ENCODE measurements at places on chromosomes 3 and 15.

DNA sequence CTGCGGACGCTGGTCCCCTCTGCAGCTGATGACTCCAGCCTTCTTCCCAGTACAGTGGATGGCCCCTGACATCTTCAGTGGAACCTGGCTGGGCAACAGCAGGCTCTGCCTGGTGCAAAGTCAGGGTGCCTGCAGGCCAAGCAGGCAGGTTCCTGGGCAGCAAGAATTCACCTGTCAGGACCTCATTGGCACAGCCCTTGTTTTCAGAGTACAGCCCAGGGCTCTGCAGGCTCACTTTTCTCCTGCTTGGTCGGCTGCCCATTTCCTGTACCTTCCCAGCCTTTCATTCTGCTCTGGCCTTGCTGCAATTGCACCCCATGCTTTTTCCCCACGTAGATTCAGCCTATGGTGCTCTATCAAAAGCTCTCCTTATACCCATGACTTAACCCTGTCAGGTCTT lies 56.0 kb downstream of the LRTM1 start:
- DNase-seq: no peak

DNA sequence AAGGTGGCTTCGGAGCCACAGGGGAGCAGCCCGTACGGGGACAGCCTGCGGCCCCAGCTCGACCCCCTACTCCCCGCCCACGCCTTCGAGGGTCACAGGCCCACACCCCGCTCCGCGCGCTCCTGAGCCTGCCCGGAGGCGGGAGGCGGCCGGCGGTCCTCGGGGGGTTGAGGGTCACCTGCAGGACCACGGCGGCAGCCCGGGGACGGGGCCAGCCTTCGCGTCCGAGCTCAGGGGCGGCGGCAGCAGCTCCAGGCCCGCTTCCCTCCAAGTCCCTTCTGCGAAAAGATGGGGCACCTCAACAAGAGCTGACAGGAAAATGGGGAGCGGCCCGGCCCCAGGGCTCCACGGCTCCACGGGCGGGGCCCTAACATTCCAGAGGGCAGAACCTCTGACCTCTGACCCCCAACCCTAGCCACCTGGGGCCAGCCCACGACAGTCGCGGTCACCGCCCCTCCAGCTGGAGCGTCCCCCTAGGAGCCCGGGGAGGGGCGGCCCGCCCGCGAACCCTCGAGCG lies 428 bp downstream of the LYSMD4 start:
- DNase-seq: no peak

- DNase-seq: no peak
Observed at GRCh38 chr3:109392293-109392692, 54.9 kb upstream of the DPPA4 start.

GRCh38 chr3:175186511-175186910 lies 327.4 kb downstream of the NAALADL2 start:
- DNase-seq: no peak

DNA sequence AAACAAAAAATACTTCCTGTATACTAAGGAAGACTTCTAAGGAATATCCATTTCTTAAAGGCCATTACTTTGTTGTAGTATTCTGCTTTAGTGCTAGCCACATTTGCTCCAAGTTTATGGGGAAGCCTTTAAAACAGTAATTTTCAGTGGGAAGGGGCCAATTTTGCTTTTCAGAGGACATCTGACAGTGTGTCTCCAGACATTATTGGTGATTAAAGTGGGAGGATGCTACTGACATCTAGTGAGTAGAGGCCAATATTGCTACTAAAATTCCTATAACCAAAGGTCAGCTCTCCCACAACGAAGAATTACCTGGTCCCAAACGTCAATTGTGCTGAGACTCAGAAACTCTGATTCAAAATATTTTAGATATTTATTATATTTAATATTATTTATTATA lies 24.8 kb downstream of the SLC28A2 start:
- no peak for DNase-seq

DNA sequence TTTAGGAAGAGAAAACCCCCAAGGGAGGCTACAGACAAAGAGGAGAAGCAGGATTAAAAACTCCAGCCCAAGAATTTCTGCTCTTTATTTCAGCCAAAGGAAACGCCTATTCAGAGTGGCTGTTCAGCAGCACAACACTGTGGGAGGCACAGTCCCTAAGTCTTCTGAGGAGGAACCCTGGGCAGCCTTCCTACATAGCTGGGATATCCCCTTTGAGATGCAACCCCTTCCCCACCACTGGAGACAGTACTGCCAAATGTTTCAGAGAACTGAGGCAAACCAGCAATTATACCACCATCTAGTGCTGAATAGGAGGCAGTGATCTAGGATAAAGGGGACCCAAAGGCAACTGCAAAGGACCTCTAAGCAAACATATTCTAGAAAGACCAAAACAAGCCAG lies 168.1 kb downstream of the VPS13C start:
- no peak for DNase-seq

- no peak for DNase-seq
Observed at GRCh38 chr3:23829242-23829934, 23.6 kb downstream of the UBE2E1 start.

GRCh38 chr3:120348065-120348990 lies 826 bp downstream of the LRRC58 start:
- no peak for DNase-seq

DNA sequence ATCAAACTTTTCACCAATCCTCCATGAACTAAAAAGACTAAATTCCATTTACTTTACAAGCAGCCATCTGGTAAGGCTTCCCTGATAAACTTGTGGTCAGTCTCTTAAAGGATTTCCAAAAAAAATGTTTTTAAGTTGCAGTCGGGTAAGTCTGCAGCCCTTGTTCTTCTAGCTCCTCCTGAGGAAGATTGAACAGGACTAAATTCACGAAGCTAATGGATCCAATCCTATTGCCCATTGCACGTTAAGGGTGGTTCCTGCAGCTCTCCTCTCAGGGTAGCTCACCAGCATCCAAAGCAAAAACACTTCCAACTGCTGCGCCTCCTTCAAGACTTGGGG lies 2.8 kb downstream of the HES1 start:
- no peak for DNase-seq

DNA sequence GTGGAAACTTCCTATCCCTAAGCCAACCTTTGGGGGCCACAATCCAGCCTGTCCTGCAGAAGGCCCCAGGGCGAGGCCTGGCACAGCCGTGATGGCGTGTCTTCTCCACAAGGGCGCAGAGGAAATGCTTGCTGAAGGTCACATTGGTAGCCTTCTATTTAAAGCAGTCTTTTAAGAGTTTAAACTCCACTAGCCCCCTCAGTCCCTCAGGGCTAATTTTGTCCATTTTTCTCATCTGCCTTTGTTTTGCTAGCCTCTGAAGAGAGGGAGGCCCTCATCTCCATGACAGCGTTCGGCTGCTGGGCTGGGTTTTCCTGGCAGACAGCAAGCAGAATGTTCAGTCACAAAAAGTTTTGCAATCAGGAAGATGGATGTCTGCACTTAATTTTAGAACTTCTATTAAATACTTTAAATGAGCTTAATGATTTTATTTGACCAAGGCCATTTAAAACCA lies 40.8 kb downstream of the RARB start:
- DNase-seq: no peak

- no peak for DNase-seq
Observed at GRCh38 chr15:74749832-74750231, 1.2 kb downstream of the CYP1A2 start.

DNA sequence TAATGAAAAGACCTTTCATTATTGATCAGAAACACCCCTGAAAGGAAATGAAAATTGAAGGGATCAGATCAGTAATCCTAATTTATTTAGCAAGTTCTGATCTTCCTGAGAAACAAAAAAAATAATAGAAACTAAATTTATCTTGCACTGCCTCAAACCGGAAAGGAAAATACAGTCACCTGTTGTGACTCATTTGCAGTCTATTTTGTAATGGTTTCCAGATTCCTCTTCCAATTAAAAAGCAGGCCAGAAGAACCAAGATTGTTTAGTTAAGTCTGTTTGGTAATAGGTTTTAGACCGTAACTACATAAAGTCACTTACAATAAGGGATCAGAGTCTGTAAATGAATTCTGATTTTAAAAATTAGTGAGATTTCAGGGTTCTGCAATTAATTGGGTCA lies 49.7 kb upstream of the ATOSA start:
- peak; percentile 44 for DNase-seq

- DNase-seq: no peak
Observed at GRCh38 chr3:69699183-69699582, 40.1 kb upstream of the MITF start.

DNA sequence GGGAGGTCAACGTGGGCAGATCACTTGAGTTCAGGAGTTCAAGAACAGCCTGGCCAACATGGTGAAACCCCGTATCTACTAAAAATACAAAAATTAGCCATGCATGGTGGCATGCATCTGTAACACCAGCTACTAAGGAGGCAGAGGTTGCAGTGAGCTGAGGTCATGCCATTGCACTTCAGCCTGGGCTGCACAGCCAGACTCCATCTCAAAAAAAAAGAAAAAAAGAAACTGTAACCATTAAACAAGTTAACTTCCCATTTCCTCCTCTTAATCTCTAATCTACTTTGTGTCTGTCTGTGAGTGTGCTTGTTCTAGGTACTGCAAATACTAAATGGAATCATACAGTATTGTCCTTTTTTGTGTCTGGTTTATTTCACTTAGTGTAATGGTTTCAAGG lies 2.7 kb downstream of the RBM6 start:
- no peak for DNase-seq

GRCh38 chr3:119236756-119237155 lies 3.9 kb downstream of the B4GALT4 start:
- no peak for DNase-seq
